Stimulated activated CD4-positive, alpha-beta T cell treated with anti-CD3 and anti-CD28 coated beads, Interleukin-1b, Interleukin-23, amount 100 ng/mL, for 4 hours (primary cell): ENCODE measurements at places on chromosomes 12 and 14.

- no peak for DNase-seq
Observed at GRCh38 chr12:105983622-105984320, 155.0 kb downstream of the NUAK1 start.

DNA sequence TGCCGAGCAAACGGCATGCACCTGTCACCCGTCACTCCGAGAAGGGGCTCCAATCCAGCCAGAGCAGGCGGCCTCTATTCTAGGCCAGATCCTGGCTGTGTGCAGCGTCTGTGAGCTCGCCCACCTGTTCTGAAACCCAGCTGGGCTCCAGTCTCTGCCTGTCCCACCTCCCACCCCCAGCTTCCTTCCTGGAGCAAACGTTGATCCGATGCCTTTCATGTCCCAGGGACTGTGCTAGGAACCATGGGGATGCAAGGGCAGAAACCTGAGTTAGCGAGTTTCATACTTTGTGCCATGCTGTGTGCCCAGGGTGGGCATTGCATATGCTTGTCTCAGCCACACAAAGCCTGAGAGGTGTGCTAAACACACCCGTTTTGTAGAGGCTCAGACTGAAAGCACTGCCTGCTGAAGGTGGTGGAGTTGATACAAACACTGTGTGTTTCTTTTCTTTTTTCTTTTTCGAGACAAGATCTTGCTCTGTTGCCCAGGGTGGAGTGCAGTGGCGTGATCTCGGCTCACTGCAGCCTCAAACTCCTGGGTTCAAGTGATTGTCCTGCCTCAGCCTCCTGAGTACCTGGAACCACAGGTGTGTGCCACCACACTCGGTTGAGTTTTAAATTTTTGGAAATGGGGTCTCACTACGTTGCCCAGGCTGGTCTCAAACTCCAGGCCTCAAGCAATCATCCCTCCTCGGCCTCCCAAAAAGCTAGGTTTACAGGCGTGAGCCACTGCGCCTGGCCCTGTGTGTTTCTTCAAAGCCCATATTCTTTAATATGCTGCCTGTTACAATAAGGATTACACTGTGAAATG lies 84.1 kb upstream of the MED13L start:
- DNase-seq: no peak

- DNase-seq: no peak
Observed at GRCh38 chr14:91570021-91570420, 59.9 kb upstream of the PPP4R3A start.

DNA sequence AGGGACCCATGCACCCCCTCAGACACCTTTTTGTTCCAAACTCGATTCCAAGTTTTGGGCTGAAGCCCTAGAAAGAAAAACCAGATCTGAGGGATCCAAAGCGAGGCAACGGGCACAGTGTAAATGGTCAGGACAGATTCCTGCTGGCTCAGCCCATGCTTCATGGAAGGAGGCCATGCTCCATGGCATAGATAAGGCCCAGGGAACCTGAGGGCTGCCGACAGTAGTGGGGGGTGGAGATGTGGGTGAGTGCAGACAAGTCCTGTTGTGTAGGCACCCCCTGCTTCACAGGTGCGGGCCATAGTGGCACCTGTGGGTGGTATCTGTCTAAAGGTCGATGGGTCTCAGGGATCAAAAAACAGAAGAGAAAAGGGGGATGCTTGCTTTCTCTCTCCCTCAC lies 42.1 kb downstream of the TNFAIP2 start:
- no peak for DNase-seq

GRCh38 chr12:21912318-21912717 lies 28.9 kb downstream of the ABCC9 start:
- DNase-seq: no peak

DNA sequence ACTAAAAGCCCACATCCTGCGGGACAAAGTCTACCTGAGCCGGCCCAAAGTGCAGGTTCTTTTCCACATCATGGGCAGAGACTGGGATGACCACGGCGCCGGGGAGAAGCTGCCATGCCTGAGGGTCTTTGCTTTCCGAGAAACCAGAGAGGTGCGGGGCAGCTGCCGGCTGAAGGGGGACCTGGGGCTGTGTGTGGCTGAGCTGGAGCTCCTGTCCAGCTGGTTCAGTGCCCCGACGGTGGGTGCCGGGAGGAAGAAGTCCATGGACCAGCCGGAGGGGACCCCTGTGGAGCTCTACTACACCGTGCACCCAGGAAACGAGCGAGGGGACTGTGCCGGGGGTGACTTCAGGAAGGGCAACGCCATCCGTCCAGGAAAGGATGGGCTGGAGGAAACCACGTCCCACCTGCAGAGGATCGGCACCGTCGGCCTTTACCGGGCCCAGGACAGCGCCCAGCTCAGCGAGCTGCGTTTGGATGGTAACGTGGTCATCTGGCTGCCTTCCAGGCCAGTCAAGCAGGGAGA lies 148.1 kb downstream of the TMEM132C start:
- no peak for DNase-seq

GRCh38 chr14:54197369-54197768 lies 199.4 kb upstream of the CDKN3 start:
- DNase-seq: no peak

GRCh38 chr14:44165286-44165685 lies 341.8 kb downstream of the FSCB start:
- no peak for DNase-seq

DNA sequence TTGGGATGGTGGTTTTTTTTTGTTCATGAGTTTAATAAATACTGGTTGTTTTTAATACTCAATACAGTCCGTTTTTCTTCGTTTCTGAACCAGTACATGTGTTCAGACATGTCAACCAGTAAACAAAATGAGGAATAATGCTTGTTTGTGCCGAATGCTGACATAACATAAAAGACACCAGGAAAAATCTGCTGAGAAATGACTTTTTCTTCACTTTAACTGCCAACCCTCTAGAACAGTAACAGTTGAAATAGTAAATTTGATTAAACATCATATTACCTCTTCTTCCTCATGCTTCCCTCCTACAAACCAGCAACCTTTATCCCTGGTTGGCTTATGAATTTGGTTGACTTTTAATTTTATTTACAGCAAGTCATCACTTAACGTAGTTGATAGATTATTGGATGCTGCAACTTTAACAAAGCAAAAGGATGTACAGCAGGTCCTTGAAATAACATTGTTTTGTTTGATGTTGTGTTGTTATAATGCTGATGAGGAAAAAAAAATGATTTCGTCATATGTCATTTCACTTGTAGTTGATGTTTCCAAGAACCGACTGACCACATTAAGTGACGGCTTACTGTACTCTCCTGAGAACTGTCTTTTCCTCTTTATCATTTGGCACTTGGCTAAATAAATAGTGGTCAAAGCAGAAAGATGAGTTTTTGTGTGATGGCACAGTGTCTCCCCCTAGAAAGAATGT lies 340.5 kb downstream of the TMTC2 start:
- no peak for DNase-seq

DNA sequence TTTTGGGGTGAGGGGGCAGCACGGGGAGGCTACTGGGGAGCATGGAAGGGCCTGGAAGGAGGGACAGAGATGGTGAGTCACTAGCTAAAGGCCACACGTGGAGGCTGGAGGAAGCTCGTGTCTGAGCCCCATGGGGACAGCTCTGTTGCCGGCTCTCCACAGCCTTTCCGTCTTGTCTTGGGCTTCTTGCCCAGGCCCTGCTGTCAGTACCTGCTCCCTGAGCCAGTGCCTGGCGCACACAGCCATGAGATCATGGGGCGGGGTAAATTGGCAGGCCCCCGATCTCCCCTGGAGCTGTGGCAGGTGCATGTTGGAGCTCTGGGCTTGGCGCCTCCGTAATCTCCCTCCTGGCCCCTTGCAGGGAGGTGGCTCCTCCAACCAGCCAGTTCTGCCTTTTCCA lies 16.1 kb upstream of the KRT80 start:
- DNase-seq: no peak

GRCh38 chr14:31992011-31992447 lies 85.1 kb upstream of the ARHGAP5 start:
- DNase-seq: no peak

GRCh38 chr12:94123127-94123526 lies 25.2 kb upstream of the PLXNC1 start:
- no peak for DNase-seq

DNA sequence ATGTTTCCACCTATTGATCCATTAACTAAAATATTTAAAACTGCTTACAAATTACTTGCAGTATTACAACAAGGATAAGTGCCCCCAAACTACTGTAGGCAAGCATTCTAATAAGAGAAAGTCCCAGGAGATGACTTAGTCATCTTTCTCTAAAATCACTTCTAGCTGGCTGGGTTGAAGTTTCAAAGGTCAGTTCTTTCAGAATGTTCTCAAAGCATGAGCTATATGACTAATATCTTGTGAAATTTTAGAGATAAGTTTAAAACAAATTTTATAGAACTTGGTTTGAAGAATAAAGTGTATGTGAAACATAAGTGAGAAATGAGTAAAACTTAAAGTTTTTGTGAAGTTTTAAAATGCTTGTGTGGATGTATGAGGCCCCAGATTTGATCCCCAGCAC lies 24.3 kb upstream of the OR6J1 start:
- no peak for DNase-seq

DNA sequence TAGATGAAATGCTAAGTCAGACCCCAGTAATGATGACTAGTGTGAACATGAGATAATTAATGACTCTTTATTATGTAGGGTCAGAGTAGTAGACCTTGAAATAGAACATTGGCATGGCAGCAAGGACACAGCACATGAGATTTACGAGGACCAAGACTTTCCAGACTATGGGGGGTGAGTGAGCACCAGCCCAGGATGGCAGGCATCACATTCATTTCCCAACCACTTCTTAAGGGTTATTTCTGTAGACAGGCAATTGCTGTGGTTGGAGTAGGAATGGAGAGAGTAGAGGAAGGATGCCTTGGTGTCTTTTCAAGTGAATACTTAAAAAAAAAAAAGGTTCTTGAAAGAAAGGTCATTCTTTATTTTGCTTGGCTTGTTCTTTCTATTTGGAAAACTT lies 189.4 kb upstream of the DYRK2 start:
- no peak for DNase-seq

DNA sequence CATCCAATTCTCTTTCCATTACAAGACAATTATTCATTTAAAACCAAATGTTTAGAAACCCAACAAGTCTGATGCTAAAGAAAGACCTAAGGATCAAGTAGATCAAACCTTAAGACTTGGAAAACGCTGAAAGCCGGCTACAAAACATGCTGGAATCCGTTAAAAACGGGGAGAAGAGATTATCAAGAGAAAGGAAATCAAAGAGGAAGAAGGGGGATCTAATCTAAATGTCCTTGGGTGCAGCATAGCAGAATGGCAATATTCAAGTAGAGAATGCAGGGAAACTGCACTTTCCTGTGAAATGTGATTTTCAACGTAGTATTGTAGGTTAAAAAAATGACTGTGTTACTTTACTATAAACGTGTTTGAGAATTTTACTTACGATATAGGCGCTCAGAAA lies 1.3 kb downstream of the PPP1R13B start:
- no peak for DNase-seq

DNA sequence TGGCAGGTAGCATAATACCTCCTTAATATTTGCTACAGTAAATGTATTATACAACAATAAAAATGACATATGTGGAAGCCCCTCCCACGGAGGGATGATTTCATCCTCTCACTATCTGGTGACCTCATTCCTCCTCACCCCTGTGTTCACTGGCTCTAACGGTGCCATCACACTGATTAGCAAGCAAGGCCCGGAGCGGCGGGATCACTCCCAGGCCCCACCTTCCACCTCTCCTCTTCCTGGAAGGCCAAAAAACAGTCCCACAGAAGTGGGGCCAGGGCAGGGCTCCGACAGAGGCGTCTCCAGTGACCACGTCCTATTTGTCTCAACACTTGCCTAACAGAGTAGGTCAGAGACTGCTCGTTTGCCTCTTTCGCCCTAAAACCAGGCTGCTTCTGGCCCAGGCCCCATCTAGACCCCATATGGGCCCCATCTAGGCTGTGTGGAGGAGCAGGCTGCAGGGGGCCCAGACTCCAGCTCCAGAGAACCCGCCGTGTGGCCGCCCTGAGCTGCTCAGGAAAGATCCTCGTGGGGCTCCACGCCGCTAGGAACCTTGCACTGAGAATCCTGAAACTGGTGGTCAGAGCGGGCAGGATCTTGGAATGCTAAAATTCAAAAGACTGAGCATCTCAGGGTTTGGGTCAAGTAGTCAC lies 3.7 kb downstream of the SELPLG start:
- DNase-seq: no peak

DNA sequence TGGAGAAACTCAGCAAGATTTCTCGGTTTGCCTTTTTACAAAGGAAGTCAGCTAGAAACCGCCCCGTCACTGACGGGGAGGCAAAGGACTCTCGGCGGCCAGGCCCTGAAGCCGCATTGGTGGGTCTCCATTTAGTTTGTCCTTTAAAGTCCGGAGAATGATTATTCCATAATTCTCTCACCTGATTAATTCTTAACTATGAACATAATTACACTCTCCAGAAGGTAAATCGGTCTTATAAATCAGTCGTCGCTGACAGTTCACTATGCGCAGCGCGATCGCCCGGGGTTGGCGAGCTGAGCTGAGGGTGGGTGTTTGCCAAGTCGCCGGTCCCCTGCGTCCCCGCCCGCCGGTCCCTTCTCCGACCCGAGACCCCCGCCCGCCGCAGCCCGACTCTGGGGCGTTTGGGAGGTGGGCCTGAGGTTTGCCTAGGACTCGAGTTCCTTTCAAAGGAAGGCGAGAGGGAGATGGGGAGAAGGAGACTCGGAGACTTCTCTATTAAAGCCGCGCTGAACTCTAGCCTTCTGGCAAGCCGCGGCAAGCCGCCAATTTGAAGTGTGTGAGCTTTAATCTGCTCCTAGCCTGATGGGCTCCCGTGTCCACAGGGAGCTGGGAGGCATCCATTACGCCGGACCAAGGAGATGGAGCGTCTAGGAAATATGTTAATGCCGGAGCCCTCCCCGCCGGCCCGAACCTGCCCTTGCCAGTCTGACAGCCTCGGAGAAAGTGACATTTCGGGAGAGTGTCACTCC lies 392.9 kb downstream of the NOVA1 start:
- no peak for DNase-seq

DNA sequence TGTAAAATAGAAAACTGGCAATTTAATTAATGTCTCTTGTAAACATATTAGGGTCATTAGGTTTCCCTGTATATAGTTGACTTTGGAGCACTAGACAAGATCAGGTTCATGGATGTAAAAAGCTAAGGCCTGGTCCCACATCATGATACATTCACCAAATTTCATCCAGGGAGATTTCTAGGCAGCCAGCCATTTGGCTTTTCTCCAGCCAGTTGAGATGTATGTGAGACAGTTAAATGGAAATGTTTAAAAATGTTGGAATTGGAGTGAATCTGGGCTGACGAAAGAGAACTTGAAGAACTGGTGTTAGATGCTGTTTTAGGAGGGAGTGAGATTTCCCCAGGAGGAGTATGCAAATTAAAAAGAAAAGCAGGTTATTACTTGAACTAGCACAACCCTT lies 41.8 kb upstream of the CLEC14A start:
- DNase-seq: no peak
